CMK (cell line): ENCODE measurements at places on chromosomes 2 and 18.

DNA sequence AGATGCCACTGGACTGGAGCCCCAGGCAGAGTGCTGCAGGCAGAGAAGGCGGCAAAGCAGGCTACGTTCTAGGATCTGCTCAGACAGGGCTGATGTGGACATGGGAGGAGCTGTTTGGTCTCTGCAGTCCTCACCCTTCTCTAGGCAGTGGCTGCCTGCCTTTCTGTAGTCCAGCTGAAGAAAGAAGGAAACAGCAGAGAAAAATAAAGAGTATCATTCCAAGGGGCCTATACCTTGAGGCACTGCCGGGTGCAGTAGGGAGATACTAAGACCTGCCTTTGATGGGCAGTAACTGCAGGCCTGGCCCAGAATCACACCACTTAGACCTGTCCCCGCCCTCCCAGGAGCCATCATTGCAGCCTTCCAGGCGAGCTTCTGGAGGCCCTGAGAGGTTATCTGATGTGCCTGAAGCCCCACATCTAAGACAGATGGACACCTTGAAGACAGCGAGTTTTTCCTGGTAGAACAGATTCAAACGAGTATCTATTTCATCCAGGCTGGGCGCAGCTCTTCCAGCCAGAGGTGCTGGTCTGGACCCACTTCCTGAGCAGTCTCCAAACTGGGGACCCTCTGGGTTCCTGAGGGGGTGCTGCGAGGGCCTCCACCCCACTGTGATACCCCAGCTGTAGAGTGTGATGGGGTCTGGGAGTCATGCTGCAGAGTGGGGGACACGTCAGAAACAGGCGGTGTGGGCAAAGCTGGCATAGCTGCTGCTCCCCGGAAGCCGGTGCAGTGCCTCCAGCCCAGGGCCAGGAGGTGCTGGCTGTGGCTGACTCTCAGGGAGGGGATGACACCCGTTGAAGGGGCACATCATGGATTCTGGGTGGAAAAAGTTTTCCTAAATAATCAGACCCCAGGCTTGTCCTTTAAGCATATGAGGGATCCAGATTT lies 87.3 kb upstream of the OTOS start:
- no peak for DNase-seq

DNA sequence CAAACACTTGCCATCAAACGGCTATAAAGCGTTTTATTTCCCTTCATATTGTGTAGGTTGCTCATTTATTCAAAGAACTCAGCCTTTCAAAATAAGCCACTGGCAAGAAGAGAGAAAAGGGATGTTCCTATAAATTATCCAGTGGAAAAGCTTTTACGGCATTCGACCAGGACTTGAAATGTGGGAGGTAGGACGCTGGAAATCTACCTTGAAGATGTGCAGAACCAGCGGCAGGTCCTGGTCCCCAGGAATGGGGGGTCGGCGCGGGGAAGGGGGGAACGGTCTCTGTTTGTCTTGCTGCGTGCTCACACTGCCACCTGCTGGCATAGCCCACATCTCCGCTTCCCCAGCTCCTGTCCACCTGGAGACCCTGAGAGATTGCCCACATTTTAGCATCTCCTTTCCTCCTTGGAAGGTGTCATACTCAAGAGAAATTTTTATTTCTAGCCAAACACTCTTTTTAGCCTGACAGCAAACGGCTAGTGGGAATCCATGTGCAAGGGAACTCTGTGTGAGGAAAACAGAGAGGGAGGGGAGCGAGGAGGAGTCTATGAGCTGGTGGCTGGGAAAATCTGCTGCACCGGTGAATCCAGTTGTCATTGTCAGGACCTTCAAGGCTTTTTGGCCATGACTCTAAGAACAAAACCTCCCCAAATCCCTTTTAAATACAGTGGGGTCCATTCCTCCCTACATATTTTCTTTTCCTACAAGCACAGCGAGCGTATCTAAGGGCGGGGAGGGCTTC lies 349.0 kb upstream of the PKDCC start:
- DNase-seq, result no peak

- DNase-seq, result no peak
Observed at GRCh38 chr2:3313781-3314375, 63.7 kb downstream of the EIPR1 start.

- no peak for DNase-seq
Observed at GRCh38 chr2:58019229-58019628, 27.4 kb upstream of the VRK2 start.

DNA sequence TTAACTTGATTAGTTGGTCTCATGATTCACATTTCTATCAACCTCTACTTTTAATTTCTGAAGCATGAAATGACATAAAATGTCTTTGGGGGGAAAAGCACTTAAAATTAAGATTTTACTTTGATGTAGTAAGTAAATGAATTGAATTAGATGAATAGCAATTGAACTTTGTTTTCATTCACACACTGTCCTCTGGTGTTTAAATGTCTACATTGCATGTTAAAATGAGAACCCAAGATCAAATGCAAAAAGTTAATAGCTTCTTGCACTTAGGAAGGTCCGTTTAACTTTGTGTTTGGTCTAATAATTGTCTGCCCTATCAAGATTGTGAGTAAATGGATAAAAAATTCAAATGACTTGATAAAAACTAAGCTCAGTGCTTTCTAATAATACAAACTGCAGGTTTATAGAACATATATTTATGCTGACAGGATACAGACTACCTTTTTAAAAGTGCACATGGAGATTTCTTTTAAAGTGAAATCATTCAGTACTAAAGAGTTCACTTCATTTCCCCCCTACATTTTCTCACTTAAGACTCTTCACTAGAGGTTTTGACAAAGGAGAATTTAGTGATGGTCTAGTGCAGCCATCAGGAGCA lies 156.2 kb upstream of the NABP1 start:
- DNase-seq, result no peak

DNA sequence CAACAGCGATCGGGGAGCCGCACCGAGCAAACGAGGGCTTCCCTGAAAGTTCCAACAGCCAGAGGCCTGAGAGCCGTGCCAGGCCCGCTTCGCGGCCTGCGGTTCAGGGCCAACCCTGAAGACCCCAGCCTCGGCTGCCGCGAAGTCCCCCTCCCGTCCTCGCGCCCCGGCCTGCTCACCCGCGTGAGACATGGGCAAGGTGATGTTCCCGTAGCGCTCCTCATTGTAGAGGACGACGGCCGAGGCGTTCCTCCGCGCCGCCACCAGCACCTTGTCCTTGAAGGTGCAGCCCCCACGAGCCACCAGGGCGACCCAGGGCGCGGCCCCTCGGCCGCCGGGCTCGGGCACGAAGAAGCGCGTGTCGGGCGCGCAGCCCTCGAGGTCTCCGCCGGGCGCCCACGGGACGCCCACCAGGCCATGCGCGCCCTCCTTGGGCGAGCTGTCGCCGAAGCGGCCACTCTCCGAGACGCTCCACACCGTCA lies 510 bp downstream of the RNF149 start:
- no peak for DNase-seq

DNA sequence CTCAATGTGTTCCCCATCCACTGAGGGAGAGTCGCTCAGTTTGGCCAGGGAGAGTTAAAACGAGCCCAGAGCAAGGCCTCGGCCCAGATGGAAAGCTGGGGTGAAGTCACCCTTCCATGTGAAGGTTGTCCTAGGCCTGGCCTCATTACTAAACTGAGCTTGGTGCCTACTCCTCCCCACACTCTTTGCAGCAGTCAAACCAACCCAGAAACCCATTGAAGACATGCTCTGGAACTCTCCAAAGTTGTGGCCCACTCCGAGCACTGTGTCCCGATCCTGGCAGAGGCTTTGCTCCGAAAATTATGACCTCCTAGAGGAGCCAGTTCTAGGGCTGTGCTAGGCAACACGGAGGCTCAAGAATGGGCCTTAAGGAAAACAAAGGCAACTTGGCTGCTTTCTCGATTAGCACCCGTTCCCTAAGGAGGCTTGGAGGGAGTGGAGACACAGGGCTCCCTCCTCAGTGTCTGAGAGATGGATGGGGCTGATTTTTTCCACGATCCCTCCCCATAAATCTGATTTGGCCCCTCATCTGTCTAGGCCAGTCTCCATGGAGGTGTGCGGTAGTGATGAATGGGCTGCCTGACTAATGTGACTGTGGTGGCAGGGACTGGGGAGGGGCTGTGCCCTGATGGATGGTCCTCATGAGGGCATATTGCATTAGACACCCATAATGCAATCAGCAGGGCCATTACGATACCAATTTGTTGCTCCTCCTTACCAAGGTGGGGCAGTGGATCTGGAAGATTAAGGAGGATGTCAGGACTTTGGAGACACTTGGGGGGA lies 11.7 kb upstream of the CYP26B1 start:
- no peak for DNase-seq

DNA sequence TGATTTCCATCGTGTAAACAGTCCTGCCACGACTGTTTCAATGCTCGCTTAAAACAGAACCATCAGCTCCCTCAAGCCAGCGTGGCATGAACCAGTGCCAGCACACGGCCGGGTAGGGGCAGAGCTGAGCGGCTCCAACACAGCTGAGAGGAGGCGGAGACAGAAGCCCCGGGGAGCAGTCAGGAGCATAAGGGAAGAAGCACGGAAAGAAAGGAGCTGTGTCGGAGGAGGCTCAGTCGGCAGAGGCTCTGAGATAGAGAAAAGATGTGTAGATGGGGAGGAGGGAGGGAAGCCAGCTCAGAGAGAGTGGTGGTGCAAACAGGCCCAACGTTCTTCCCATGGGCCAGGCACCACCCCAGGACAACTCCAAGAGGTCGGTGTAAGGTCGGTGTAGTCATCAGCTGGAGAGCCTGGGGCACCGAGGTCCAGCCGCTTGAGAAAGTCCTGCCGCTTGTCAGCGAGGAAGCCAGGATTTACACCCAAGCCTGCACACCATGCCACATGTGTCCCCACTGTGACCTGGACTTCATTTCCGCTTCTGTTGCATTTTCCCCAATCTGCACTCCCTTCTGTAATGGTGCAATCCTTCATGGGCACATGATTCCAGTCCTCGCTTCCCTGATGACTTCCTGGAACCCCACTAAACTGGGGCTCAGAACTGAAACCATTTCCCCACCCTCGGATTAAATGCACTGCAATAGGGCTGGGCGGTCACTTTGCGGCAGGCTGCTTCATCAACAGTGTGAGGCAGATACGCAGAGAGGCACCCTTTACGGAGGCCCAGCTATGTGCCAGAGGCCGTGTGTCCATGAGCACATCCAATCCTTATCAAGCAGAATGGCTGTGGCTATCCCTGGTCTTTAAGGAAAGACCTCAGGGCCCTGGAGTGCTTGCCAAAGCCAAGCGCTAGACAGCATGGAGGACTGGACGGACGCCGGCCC lies 43.5 kb downstream of the CYP27C1 start:
- DNase-seq, result no peak

DNA sequence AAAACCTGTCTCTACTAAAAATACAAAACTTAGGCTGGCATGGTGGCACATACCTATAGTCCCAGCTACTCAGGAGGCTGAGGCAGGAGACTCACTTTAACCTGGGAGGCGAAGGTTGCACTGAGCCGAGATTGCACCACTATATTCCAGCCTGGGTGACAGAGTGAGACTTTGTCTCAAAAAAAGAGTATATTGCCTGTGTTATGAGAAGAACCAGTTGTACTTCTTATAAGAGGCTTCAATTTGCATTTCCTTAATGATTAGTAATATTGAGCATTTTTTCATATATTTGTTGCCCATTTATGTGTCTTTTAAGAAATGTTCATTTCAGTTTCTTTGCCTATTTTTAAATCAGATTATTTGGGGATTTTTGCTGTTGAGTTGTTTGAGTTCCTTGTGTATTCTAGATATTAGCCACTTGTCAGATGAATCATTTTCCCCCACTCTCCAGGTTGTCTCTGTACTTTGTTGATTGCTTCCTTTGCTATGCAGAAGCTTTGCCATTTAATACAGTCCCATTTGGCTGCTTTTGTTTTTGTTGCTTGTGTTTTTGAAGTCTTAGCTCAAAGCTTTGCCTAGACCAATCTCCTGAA lies 75.8 kb upstream of the LRPPRC start:
- DNase-seq, result no peak

GRCh38 chr2:109275120-109276012 lies 146.4 kb downstream of the SH3RF3 start:
- peak; percentile 37 for DNase-seq

GRCh38 chr18:22175346-22175745 lies 6.0 kb downstream of the GATA6 start:
- no peak for DNase-seq

DNA sequence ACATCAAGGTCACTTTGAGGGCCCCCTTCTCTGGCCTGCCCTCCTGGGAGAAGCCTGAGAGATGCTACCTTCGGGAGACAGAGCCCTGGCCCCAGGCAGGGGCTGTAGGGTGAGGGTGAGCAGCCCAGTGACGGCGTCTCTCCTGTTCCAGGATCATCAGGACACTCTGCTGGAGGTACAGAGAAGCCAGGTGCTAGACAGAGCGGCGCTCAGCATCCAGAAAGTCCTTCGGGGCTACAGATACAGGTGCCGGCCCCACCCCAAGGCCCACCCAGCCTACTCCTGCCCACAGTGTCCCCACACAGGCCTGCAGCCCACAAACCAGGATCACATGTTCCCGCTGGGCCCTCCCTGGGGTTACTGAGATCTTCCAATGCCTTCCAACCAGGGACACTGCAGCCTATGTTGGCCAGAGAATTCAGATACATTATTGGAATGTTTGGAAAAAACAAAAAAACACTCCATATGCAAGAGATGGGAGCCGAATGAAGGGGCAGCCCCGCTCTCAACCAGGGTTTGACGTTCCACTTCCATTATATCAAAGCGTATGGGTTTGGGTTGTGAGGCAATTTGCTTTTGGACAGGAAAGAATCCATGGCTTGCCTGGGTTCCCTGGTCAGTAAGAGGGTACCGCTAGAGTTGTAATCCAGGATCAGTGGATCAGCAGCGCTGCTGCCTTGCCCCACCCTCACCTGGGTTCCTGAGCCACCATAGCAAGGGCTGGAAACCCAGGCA lies 49.5 kb upstream of the GPR17 start:
- DNase-seq, result no peak

GRCh38 chr18:3441290-3441689 lies 8.7 kb upstream of the TGIF1 start:
- DNase-seq, result no peak

DNA sequence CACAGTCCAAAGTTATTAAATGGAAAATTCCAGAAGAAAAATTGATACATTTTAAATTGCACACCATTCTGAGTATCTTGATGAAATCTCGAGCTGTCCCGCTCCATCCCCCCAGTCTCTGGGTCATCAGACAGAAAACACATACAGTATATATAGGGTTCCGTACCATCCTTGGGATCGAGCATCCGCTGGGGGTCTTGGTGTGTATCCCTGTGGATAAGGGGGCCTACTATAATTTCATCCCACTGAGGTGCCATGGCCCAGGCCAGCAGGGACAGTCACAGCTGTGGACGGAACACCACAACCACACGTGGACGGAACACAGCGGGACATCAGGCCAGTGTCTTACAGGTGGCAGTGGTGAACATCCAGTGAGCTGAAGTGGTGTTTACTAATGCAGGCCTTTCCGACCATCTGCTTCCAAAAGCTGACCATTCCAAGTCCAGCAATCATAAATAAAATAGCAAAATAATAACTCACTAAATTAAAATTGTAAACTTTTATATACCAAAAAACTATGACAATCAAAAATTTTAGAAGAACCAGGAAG lies 14.0 kb downstream of the TWIST2 start:
- no peak for DNase-seq

DNA sequence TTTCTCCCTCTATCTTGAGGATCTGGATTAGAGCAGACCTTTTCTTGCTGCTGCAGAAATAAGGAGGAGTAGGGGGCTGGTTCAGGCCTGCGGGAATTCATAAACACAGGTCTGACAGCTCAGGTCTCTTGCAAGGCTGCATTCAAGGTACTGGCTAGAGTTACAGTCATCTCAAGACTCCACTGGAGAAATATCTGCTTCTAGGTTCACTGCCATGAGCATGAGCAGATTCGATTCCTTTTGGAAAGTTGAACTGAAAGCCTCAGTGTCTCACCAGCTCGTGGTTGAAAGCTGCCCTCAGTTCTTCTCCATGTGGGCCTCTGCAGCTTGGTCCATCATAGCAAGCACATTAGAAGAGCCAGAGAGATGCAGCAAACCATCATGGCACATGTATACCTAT lies 124.4 kb upstream of the SETBP1 start:
- no peak for DNase-seq
